Stimulated activated CD4-positive, alpha-beta T cell treated with anti-CD3 and anti-CD28 coated beads, Interleukin-15, amount 100 ng/mL, for 24 hours (primary cell): ENCODE measurements at places on chromosomes 2 and 18.

GRCh38 chr2:96315400-96316071 is 9.6 kb upstream of the ITPRIPL1 start:
- peak; percentile 23 for DNase-seq

- DNase-seq: no peak
These were observed 17.2 kb upstream of the STPG4 start for GRCh38 chr2:47172156-47172921.

DNA sequence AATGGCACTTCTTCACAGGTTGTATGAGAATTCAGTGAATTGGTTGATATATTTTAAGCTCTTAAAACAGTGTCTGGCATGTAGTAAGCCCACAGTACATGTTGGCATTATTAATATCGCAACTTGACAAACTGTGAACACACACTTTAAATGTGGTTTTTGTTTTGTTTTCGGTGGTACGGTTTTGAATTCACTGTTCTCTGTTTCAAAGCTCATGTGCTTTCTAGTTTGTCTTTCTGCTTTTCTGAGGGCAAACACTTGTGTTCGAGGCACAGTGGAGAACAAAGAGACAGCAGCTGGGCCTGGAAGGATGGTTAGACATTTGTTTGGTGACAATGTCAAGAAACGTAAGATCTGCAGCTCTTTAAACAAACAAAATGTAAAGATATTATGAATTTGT is 276.5 kb upstream of the MC4R start:
- DNase-seq: no peak

DNA sequence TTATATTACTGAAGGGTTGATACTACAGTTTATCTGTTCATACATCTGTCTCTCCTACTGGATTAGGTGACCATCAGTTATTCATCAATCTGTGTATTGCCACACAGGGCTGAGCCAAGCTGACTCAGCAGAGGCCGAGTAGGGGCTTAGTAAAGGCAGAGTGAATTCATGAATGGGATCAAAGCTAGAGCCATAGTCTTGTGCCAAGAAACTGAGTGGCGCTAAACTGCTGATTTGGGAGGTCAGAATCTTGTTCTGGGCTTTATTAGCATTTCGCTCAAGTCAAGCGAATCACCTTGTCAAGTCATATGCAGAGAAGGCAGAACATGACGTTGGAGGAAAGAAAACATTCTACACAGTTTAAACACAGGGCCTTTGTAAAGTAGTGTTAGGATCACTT is 34.1 kb downstream of the SOCS6 start:
- DNase-seq: no peak

GRCh38 chr18:10228326-10228725 is 226.1 kb upstream of the APCDD1 start:
- no peak for DNase-seq

- DNase-seq: no peak
These were observed 92.0 kb downstream of the SMIM21 start for GRCh38 chr18:75335511-75335910.

GRCh38 chr2:84880395-84880644 is 564 bp downstream of the TRABD2A start:
- DNase-seq: no peak

GRCh38 chr2:29463181-29463900 is 348.1 kb downstream of the CLIP4 start:
- DNase-seq: no peak

DNA sequence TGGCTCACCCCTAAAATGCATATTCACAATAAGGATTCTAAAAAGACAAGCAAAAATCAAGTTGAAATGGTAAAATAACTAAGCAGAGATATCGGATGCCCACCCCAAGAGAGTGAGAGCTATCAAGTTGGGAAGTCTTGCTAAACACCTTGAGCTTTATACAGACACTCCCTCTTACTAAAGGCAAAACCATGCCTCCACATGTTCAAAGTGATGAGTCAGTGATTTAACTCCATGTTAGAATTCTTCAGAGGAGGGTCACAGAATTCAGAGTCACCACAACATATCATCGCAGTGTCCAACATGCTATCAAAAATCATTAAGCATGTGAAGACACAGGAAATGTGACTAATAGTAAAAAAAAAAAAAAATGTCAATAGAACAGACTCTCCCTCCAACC is 20.6 kb upstream of the ST8SIA3 start:
- DNase-seq: no peak

DNA sequence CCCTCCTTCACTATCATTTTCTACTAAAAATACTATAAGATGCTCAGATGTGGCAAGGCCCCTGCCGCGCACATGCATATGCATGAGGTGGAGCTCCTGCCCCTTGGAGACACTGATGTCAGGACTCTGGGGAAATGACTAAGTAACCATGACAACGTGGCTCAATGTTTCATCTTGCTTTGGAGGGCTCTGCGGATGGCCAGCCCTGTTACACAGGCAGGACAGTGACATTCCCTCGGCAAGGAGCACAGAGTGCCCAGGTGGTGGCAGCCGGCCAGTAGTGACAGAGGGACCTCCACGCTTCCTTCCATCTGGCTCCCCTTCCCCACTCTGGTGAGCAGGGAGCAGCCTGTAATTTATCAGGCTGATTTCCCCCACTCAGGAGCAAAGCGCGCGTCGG is 364.1 kb downstream of the SS18 start:
- DNase-seq: no peak

GRCh38 chr18:54240629-54241107 is 16.2 kb upstream of the MBD2 start:
- no peak for DNase-seq

- DNase-seq: no peak
These were observed 40.1 kb downstream of the TGOLN2 start for GRCh38 chr2:85287721-85288120.

DNA sequence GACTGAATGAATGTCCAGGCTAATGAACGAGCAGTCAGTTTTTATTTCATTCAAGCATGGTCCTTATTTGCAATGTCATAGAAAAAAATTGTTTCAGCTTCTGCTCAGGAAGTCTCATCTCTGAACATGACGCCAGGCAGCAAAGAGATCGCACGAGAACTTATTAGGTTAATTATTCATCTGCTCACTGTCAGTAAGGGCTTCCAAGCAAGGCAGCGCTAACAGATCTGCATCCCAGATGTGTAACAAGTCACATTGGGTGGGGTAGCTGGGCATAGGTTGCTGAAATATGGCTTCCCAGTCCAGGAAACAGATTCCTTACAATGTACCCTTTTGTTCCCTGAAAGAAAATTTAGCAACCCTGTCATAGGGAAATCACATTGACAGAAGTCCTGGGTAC is 63.5 kb downstream of the ANKRD44 start:
- no peak for DNase-seq

DNA sequence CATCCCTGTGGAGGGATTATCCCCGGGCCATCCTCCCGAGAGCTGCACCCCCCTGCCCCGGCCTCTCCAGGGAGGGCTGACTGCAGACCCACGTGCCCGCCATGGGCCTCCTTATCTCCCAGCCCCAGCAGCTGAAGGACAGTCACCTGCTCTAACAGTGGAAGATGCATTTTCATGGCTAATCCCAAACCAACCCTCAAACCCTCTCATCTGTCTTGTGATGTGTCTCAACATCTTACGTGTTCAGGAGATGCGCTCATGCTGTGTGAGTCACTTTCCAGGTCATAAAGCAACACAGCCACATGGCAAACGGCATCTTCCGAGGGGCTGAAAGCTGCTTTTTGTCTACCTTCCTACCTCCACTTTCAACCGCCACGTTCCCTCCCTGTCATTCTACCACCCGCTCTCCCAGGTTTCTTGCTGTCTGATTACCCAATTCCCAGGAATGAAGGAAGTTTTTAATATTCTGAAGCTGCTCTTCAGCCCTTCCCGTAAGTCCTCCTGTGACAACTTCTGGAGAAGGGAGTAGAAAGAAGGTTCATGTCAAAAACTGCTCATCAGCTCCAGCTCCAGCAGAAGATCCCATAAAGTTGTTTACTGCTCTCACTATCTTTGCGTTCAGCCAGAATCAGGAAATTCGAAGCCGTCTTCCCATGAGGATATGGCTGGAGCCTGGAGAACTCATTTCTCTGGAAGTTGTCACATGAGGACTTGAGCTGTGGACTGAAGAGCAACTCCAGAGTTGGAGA is 54.5 kb downstream of the MBP start:
- no peak for DNase-seq

GRCh38 chr18:60182223-60182622 is 190.4 kb downstream of the MC4R start:
- DNase-seq: no peak

DNA sequence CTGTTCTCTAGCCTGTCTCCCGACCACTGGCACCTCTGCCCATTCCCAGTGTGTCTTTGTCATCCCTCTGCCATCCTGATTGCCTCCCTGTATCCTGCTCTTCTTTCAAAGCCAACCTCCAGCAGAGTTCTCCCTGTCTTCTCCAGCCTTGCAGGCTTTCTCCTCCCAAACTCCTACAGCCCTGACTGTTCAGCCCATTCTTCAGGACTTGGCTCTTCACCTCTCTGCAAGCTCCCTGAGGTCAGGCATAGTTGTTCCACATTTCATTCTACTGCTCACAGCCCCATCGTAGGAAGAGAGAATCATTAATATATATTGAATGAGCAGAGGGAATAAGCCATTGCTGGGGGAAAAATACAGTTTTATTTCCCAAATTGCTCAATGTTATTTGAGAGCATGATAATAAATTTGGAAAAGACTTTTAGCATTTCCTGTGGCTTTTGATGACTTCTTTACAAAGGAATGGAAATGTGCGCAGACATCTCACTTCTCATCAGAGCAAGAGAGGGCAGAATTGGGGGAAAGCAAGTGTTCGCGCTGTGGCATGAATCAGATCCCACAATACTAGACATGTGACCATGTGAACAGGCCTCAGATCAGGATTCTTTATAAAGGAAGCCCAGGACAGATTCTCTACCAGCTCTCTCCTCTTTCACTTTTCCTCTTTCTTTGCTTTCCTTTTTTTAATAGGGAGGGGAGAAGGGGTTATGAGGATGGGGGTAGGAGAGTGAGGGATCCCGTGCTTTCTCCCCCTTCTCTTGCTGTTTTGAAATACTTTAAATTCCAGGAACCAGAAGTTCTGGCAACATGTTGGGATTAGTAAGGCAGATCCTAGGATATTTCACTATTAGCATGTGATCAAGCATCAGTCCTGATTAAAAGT is 37.4 kb downstream of the EPAS1 start:
- DNase-seq: no peak

DNA sequence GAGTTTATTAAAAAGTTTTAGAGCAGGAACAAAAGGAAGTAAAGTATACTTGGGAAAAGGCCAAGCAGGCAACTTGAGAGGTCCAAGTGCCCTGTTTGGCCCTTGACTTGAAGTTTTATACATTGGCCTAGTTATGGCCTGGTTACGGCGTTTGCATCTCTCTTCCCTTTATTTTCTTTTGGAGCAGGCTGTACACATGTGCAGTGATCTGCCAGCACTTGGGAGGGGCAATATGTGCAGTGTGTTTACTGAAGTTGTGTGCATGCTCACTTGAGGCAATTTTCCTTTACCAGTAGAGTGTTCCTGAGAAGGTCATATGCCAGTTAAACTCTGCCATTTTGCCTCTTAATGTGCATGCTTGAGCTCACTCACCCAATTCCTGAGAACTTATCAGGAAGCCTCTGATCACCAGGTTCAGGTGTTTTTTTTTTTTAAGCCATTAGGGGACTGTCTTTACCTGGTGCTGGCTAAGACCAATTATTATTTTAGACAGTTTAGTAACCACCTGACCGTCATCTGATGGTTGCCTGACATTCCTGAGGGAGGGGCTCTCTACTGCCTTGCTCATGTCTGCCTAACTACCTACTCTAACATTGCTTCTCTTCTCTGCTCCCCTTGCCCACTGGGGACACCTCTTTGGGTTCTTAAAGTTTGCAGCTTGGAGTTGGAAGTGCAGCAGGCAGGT is 48.0 kb downstream of the SCN2A start:
- DNase-seq: no peak

DNA sequence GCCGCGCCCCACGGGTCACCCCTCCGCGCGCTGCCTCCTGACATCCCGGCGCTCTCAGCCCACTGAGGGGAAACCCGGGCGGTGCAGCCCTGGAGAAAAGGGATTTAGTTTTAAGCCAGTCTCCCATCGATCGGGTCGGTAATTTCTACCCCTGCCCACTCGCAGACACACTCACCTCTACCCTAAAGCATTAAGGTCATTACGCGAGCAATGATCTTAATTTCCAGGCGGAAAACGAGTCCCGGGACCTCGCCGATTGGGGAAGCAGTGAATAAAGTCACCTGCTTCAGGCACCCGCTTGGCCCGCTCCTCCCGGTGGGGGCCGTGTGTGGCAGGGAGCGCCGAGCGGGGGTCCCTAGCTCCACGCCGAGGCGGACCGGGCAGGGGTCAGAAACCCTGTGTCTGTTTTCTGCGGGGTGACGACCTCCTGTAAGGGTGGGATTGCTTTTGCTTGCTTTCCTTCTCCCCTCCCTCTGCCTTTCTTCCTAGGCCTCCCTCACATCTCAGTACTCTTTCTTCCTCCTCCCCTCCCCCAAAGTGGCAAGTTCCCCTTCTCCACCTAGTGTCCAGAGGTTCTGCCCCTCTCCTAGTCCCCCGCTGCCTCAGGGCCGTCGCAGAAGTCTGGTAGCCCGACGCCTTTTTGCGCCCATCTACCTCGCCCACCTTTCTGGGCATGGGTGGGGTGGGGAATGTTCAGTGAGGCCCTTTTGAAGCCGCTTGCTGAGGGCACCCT is 142.6 kb downstream of the MEIS1 start:
- DNase-seq: no peak
